ENCODE measurements at places on chromosomes 2 and 18.

- no peak for DNase-seq
Measured at GRCh38 chr2:58122540-58122939, 75.9 kb downstream of the VRK2 start.

- peak; percentile 93 for DNase-seq
Measured at GRCh38 chr18:23231340-23232021, 96.2 kb downstream of the CABLES1 start.

DNA sequence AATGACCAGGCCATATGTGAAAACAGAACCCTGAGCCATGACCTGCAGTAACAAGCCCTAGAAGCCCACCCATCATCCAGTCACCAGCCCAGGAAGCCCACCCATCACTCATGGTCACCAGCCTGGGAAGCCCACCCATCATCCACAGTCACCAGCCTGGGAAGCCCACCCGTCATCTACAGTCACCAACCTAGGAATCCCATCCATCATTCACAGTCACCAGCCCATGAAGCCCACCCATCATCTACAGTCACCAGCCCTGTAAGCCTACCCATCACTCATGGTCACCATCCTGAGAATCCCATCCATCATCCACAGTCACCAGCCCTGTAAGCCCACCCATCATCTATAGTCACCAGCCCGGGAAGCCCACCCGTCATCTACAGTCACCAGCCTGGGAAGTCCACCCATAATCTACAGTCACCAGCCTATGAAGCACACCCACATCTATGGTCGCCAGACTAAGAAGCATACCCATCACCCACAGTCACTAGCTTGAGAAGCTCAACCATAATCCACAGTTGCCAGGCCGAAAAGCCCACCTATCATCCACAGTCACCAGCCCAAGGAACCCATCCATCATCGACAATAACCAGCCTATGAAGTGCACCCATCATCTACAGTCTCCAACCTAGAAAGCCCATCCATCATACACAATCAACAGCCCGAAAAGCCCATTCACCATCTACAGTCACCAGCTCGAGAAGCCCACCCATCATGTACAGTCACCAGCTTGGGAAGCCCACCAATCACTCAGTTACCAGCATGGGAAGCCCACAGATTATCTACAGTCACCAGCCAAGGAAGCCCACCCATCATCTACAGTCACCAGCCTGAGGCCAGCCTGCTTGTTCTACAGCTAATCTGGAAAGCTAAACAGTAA lies 91.9 kb downstream of the TWIST2 start:
- DNase-seq = no peak

DNA sequence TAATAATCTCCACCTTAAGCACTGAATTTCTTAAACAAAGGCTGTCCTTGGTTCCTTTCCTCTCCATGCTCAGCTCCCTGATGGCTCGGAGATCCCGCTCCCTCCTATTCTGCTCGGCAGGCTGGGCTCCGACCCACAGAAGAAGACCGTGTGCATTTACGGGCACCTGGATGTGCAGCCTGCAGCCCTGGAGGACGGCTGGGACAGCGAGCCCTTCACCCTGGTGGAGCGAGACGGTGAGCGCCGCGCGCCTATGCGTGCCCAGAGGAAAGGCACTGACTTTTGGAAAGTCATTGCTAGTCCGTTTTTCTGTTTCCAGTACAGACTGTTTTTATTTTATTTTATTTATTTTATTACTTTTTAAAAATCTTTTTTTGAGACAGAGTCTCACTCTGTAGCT lies 9.6 kb downstream of the CNDP2 start:
- no peak for DNase-seq

DNA sequence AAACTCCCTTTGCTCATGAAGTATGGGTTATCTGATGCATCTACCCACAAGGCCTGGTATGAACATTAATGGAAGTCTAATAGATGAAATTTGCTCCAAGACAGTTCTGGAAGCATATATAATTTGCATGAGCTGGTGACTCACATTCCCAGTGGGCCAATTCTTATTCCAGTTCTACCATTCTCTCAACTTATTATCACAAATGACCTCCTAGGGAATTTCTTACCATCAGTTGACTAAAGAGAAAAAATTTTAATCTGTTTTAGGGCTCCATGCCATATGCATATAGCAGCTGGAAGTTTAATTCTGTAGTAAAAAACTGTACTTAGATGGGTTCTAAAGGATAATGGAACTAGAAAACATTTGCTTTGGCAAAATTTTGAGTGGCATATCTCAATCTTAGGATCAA lies 165.2 kb upstream of the COL3A1 start:
- DNase-seq = no peak

Measured in immature natural killer cell (primary cell).